Thoracic aorta (tissue), 2 donors: ENCODE measurements at places on chromosomes 5 and 9.

DNA sequence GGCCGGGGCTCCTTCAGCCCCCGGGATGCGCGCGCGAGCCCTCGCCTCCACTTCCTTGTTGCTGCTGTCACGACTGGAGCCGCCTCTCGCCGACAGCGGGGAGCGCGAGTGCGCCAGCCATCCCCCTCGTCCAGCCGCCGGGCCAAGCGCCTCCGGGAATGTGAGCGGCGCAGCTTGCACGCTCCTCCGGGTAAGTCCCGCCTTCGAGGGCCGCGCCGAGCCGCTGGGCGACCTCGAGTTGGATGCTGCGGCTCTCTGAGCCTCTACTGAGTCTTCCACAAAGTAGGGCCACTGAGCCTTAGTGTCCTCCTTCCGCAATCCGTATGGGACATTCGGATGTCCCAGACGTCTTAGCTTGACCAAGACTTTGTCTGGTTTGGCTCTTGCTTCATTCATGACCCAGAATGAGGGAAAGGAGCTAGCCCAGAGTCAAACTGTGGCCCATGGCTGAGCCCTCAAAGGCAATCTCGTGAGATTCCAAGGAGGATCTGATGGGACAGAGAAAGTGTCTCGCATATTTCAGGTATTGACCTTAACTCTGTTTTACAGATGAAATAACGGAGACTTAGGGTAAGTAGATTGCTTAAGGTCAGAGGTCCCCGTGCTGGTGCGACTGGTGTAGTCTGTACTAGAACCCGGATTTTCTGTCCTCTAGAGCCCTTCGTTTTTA, 586 bp downstream of the HMGXB3 start:
- DNase-seq: no peak

- no peak for DNase-seq
These were observed at the start of gene FRMPD1 for GRCh38 chr9:37650873-37651768. TSS of gene FRMPD1 (plus strand) at chr9:37650954. CDS start at chr9:37692642, 41,688 bp downstream.

GRCh38 chr5:148141645-148142044, 26.7 kb upstream of the SPINK14 start:
- no peak for DNase-seq

DNA sequence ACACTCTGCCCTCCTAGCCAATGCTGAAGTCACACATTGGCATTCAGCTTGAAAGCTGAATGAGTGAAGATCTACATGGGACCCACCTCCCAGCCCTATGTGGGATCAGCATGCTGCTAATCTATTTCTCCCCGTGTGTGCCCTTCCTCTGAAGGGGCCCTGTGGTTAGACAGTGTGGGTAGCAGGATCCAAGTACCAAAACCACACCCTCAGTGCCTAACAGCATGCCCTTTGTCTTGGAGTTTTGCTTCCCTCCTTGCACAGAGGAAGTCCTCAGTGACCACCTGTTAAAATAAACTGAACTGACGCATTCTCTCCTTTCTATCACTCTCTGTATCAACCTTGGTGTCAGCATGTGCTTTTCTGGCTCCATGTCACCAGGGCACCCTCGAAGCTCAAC, 25.0 kb downstream of the SH3TC2 start:
- no peak for DNase-seq

GRCh38 chr5:12242950-12243888, 339.0 kb upstream of the CTNND2 start:
- DNase-seq: no peak

DNA sequence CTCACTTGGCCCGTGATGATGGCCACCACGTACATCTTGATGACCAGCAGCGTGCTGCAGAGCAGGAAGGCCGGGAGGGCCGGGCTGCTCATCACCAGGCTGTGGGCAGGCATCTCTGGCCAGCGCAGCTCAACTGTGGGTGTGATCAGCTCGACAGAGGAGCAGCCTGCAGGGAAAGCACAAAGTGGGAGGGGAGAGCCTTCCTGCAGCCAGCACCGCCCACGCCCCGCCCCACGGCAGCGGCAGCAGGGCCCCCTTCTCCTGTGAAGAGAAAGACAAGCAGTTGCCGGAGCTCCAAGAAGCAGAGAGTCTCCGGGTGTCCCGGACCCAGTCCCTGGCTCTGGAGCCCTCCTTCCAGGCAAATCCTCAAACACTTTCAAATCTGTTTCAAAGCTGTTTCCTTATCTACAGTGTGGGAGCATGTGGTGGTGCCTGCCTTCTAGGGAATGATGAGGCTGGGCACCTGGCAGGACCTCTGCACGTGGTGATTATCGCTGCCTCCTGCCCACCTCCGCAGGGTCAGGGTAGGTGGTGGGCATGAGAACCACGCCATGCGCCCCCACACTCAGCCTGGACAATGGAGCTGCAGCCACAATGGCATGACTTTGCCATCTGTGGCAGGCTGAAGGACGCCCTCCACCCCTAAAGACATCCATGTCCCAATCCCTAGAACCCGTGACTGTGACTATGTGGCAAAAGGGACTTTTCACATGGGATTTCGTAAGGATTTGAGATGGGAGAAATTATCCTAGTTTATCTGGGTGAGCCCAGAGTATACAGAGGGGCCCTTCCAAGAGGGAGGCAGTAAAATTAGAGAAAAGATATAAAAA, at the start of gene PTGES:
TSS of gene PTGES (minus strand) at position 143 of the 830 bp plus-strand sequence. CDS start at position 113, 30 bp downstream.
- no peak for DNase-seq

- no peak for DNase-seq
These were observed 112.1 kb downstream of the NUDT12 start for GRCh38 chr5:103450333-103451061.

DNA sequence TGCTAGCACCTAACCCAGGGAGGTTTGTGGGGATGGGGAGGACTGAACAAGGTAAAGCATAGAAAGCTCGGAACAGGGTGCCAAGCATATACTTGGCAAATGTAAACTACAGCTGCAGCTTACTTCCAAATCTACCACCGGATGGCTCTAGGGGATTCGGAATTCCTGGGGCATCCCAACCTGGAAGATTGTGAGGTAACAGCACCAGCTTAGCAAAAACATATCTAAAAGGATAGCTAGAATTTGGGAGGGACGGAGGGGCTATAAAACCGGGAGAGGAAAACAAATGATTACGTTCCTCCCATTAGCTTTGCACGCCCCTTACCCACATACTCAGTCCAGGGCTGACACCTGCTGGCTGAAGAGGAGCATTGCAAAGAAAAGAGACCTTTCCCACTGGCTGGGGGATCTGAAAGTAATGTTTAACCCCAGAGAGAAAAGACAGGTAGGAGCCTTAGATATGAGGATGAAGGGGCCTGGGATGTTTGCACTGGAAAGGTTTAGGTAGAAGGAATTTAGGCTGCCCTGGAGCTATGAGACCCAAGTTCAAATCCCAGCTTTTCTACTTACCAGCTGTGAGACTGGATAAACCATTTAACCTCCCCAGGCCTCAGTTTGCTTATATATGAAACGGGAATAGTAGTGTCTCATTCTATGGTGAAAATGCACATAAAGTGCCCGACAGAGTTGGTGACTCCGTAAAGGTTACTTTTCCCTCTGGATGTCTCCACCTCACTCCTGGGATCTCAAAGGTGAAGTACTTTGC, 73.6 kb downstream of the FAM114A2 start:
- DNase-seq: no peak

DNA sequence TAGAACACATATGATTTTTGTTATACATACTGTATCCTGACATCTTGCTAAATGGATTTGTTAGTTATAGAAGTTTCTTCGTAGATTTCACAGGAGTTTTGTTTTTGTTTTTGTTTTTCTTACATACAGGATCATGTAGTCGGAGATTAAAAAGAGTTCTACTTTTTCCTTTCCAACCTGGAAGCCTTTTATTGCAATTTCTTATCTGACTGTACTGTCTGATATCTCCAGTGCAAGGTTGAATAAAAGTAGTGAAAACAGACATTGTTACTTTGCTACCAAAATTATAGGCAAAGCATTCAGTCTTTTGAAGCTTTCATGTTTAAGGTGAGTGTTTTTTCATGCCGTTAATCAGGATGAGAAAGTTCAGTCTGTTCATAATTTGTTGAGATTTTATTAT, 117.4 kb upstream of the PRSS3 start:
- DNase-seq: no peak

- no peak for DNase-seq
These were observed 11.1 kb upstream of the LCP2 start for GRCh38 chr5:170308686-170309085.

DNA sequence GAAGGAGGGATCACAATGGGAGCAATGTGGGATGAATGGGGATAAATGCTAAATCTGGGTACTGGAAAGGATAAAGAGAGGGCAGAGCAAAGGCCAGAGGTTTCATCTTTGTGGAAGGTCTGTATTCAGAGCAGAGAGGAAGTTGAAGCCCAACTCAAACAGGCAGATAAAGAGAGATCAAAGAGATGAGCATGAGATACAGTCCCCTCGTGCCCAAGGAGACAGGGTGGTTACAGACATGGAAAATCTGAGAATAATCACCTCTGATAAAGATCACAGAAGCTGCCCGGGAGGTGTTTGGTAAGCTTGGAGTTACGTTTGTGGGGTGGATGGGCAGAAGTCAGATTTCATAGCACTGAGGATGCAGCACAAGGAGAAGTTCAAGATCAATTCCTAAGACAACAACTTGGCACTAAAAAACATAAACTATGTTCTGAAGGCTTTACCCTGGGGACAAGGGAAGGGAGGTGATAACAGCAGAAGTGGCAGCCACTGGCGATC, 459 bp upstream of the ERAP2 start:
- DNase-seq: no peak

DNA sequence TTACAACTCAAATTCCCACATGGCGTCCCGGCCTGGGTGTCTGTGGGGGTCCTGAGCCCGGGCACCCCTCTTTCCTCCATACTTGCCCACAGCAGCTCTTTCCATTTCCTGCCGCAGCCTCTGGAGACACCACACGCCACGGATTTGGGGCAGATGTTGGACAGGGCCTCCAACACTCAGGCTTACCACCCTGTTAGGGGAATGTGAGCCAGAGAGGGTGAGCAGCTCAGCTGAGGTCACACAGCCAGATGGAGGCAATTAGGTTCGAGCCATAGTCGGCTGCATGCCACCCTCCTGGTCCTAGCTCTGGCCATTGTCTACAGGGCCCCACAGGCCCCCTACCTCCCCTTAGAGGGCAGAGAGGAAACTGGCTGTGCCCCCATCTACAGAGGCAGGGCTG, 75.6 kb upstream of the STXBP1 start:
- DNase-seq: no peak
